ENCODE measurements at places on chromosomes 11 and 22.

DNA sequence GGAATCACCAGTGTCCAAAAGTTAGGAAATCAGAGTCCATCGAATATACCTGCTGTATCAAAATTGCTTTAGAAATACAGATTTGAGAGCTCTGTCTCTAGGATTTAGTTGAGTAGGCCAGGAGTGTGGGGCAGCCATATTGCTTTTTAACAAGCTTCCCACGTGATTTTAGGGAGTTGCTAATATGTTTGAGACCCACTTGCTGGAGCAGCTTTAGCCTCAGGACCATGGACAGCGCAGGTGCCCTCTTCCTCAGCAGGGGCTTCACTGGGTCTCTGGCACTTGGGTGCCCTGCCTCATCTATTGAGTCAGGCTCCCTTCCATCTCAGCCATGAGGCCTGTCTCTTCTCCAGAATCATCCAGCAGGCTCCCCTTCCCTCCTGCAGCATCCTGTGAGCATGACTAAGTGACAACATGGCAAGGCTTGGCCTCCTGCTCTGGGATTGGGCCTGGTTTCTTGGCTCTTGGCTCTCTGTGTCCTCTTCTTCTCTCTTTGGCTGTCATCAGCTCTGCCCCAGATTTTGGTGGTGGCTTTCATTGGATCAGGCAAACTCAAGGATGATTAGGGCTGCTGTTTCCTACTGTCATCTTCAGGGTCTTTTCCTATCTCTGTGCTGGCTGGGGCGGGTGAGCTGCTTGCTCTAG lies 70.0 kb downstream of the SGSM1 start:
- DNase-seq, result peak; percentile 31

- no peak for DNase-seq
Measured at GRCh38 chr11:8605971-8606563, 12.0 kb upstream of the STK33 start.

GRCh38 chr22:32545801-32546200 lies 71.2 kb downstream of the FBXO7 start:
- DNase-seq, result peak; percentile 34

GRCh38 chr11:107864591-107864990 lies 6.0 kb upstream of the SLC35F2 start:
- no peak for DNase-seq

GRCh38 chr11:115455613-115456012 lies 48.6 kb downstream of the CADM1 start:
- DNase-seq, result no peak

GRCh38 chr11:3738723-3739122 lies 58.6 kb downstream of the NUP98 start:
- DNase-seq, result no peak

- DNase-seq, result no peak
Measured at GRCh38 chr11:5674391-5674790, 10.5 kb downstream of the TRIM5 start.

- DNase-seq, result no peak
Measured at GRCh38 chr11:2273311-2273710, 2.9 kb upstream of the ASCL2 start.

GRCh38 chr11:128776424-128777284 lies 82.8 kb downstream of the FLI1 start:
- DNase-seq, result peak; percentile 71

DNA sequence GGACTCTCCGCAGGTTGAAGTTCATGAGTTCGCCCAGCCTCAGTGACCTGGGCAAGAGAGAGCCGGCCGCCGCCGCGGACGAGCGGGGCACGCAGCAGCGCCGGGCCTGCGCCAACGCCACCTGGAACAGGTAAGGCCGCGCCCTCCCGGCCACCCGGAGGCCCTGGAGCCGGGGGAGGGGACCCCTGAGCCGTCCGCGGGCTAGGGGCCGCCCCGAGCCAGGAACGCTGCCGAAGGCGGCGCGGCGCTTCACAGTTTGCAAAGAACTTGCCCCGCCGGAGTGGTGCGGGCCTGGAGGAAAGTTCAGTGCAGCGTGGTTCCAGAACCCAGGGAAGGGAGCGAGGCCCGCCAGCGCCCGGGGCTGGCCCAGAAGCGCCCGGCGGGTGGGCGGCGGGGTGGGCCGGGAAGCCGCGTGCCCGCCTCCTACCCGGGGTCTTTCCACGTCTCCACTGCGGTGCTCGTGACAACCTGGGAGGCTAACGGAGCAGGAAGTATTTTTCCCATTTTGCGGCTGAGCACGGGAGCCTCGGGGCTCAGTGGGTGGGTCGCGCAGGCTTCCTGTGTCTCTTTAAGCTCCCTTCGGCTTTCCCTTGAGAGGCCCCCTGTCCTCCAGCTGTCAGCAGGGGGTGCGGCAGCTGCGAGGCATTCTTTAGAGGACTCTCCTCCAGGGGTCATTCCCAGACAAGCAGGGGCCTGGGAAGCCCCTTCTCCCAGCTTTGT lies 635 bp downstream of the PRR5 start:
- no peak for DNase-seq

- peak; percentile 35 for DNase-seq
Measured at GRCh38 chr11:114001416-114001815, 26.5 kb downstream of the HTR3A start.

DNA sequence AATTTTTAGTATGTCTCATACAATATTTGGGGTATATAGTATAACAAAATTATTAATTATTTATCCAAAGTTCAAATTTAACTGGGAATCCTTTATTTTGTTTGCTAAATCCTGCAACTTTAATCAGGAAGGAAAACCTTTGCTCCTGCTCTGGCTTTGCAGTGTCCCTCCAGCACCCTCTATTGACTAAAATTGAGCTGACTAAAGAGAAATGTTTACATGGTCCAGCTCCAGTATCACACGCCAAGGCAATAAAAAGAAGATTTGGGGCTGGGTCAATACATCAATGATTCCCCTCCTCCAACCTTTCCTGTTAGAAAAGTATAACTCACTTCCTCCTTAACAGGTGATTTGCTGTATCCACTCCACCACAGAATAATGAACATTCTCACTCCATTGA lies 153.0 kb upstream of the LRRC4C start:
- peak; percentile 1 for DNase-seq

- no peak for DNase-seq
Measured at GRCh38 chr22:33639588-33640254, 280.6 kb downstream of the LARGE1 start.

GRCh38 chr11:46404476-46405017 lies 13.0 kb upstream of the CHRM4 start:
- peak; percentile 18 for DNase-seq

DNA sequence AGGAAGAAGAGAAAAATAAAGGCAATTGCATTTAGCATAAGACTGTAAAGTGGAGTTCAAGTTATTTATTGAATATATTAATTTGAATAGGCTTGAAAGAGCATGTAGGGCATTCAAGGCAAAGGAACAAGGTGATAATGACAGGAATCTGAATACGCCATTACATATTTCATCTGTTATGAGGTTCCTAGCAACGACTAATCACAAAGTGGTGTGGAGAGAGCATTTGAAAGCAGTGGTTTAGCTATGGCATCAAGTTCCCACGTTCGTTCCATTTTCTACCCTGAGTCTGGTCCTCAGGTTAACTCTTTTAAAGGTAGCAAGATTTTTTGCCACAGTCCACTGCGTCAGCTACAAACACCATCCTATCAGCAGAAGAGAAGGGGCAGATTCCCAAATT lies 59.4 kb downstream of the CNTN5 start:
- no peak for DNase-seq

- DNase-seq, result no peak
Measured at GRCh38 chr11:133694701-133695100, 150.6 kb downstream of the SPATA19 start.

DNA sequence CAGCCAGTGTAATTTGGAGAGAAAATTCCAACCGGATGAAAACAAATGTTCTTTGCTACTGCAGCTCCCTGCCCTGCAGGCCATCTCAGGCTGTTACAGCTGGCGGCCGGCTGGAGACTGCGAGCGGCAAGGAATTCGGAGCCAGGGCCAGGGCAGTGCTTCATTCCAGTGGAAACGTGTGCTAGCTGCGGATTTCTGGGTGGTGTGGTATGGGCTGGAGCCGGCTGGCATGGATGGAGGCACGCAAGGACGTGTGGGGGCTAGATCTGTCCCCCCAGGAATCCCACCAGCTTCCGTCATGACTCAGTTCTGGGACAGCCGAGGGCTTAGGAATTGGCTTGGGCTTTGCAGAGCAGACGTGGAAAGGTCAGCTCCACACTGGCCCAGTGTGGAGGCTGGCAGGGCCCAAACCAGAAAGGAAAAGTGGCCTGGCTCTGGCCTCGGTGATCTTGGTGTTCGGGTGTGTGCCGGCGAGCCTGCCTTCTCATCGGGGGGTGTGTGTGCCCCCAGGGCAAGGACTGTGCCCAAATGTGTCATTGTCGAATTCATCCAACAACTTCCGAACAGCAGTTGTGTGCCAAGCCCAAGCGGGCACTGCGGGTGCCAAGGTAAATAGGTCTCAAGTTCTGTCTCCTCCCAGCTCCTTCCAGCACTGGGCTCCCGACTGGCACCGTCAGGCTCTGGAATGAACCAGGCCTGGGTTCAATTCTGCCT lies 48.1 kb upstream of the SHISAL1 start:
- DNase-seq, result peak; percentile 88

DNA sequence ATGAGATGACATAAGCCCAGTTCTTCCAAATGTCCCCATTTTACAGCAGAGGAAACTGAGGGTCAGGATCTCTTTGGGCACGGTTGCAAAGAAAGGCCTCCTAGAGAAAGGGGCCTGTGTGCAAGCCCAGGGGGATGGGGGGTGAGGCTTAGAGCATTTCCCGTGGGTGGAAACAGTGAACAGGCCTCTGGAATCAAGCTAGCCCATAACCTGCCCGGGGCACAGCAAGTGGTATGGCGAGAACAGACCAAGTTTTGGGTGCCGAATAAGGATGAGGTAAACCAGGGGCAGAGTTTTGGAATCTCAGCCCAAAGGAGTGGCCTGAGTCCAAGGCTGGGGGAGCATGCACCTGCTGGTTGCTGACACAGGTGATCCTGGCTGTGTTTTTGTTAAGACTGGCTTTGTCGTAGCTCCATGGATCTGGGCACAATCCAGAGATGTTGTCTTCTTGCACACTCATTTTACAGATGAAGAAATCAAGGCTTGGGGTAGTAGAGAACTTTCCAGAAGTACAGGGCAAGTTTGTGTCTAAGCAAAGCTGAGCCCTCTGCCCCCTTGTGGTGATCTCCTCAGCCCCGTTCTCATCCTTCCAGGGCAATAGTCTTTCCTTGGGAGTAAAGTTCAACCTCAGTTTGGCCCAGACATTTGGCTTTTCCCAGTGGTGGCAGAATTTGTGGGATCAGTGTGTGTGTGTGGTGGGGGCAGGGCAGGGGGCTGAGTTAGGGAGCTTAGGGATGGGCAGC lies 53.5 kb upstream of the MYEOV start:
- DNase-seq, result peak; percentile 45

DNA sequence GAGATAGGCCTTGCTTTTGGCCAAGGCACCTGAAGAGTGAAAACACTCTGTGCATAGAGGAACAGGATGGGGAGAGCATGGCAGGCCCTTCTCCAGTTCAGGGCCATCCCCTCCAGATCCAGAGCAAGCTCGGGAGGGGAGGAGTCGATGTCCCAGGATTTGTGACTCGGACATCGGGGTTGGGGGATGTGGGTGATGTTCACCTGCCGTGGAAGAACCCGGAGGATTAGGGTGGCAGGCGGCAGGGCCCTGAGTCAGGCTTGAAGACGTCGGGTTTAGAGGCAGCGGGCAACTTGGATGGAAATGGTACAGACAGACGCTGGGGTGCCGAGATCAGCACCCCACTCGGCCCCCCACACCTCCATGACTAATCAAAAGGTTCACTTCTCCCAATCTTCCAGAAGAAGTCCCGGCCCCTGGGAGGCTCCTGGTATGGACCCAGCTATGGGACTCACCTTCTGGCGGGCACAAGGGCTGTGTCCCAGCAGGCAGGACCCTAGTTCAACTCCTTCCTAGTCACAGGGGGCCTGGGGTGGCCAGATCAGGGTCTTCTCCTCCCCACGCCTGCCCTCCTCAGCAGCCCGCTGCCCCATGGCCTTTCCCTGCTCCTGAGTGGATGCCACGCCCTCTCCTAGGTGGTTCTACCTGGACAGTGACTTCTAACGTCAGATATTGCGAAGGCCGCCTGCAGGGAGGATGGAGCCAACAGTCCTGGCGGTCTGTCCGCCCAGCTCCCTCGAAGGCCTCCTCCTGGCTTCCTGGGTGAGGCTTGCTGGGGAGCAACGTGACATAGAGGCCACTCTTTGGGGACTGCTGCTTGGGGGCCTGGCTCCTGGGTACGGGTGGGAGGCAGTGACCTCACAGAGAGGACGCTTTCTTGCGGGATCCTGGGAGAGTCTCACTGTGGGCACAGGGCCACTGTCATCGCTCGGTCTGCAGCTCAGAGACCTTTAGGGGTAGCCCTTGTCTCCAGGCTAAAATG lies 792.5 kb downstream of the BRD1 start:
- no peak for DNase-seq

DNA sequence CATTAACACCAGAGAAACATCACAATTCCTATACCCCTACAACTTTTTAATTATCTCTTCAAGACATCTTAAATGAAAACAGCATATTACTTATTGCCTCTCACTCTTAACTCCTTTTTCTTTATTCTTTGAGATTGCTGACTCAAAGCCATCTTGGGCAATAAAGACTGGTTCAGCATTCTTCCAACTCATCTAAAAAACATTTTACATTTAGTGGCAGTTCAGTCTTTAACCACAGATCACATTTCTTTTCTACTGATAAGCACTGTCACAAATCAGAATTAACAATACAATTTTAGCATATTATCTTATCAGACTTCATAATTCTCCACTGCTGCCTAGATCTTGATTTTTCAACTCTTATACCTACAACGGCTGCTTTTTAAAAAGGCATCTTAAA lies 34.0 kb downstream of the SIK3 start:
- DNase-seq, result peak; percentile 47

DNA sequence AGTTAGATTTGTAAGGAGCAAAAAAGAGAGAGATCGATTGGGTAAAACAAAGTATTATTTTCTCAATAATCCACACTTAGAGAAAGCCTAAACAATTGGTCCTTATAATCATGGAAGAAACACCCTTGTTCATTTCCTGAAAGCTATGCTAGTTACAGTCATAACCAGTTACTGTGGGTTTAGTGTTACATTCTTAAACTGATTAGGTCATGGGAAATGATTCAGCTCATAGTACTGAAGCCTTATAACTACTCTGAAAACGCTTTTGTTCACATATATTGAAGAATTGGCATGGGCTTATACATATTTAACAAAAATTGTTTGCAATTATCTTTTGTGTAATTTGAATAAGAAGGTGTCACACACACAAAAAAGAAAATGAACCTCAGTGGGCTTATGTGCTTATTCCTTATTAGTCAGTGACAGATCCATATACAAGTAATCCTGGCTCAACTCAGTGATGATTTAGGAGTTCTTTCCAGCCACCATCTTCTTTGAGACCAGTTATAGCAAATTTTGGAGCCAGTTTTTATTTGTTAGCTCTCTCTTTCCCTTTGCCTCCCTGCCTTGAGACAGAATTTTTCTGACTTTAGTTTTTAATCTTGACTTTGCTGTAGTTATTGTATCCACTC lies 198.5 kb upstream of the CTSC start:
- peak; percentile 92 for DNase-seq

GRCh38 chr11:128029219-128029722 lies 558.1 kb downstream of the ETS1 start:
- peak; percentile 58 for DNase-seq

GRCh38 chr11:70524096-70524922 lies 126.0 kb downstream of the CTTN start:
- peak; percentile 22 for DNase-seq

GRCh38 chr11:2151500-2152257 lies 9.3 kb downstream of the INS start:
- peak; percentile 77 for DNase-seq

GRCh38 chr11:100870138-100870537 lies 183.1 kb downstream of the ARHGAP42 start:
- DNase-seq, result no peak
